Naive thymus-derived CD4-positive, alpha-beta T cell (primary cell): ENCODE measurements at places on chromosomes 4 and X. TPM values are rescaled to one million over a fixed set of nuclear protein-coding genes. Genes with fewer than 3 reads are reported as not detected.

DNA sequence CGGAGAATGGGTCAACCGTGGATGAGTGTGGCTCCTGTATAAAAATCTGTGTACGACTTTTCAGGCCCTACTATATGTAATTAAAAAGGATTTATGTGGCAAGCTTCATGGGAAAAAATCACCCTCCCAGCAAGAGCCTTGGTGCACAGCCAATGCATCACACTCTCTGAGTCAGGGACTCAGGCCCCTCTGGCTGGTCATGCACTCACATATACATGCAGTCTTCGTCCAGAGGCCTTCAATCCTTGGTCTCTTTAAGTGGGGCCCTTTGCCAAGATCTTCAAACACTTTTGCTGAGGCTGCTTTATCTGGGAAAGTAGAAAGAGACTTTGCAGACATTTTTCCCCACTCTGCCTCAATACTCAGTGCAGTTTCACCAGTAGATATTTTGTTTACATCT lies 311.4 kb upstream of the FSTL5 start:
- no peaks in the 10 kb centered on the region for H3K27me3 ChIP-seq
- H3K4me3 ChIP-seq: no peak overlapping the region
- no peaks in the 10 kb centered on the region for H3K36me3 ChIP-seq
- H3K27ac ChIP-seq: no peak overlapping the region

GRCh38 chr4:19366916-19367315 lies 884.8 kb upstream of the SLIT2 start:
- no peaks in the 10 kb centered on the region for H3K36me3 ChIP-seq
- no peak overlapping the region for H3K4me3 ChIP-seq
- DNase-seq: no peak
- H3K4me1 ChIP-seq: no peaks in the 10 kb centered on the region

DNA sequence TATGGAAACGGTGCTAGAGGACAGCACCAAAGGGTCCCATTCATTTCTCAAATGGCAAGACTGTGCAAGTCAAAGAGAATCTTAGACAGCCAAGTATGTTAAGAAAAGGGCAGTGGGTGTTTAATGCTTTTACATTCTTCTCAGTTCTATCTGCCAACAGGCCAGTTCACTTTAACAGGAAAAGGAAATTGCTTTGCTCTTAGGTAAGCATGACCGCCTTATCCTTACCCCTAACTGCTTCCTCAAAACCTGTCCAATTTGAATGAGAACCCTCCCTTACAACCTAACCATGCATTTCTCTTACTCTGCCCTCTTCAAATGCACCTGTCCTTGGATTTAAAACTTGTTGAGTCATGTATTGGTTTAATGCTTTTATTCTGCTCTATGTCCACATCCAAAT lies 44.5 kb upstream of the BLTP1 start:
- H3K36me3 ChIP-seq: no peaks in the 10 kb centered on the region
- no peak overlapping the region for H3K4me3 ChIP-seq
- no peak for DNase-seq
- no peak overlapping the region for H3K27ac ChIP-seq
- H3K27me3 ChIP-seq: no peaks in the 10 kb centered on the region

Gene FGFBP1
- total RNA-seq: not detected
